ENCODE measurements at places on chromosomes 7 and 10. TPM values are rescaled to one million over a fixed set of nuclear protein-coding genes. Genes with fewer than 3 reads are reported as not detected.
A peak's percentile ranks its signal among the peaks of the same experiment; 100 is the strongest.

The FKBP6 gene
- not detected for total RNA-seq

DNA sequence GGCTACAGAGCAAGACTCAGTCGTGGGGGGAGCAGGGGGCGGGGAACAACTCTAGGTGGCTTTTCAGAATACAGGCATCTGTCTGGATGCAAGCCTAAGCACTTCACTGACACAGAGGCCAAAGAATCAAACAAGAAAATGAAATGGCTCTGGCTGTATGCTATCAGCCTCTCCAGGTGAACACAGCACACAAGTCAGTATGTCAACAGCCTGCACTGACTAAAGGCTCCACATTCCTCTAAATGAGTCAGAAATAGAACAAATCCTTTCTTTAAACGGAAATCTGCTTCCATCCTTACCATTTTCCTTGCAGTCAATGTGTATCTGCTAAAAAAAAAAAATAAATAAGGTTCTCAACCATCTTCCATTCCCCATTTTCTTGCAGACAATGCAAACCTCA, 88.3 kb downstream of the ARMH3 start:
- no peak for DNase-seq

- no peak for DNase-seq
Observed at GRCh38 chr10:124033887-124034218, 59.5 kb downstream of the CHST15 start.

DNA sequence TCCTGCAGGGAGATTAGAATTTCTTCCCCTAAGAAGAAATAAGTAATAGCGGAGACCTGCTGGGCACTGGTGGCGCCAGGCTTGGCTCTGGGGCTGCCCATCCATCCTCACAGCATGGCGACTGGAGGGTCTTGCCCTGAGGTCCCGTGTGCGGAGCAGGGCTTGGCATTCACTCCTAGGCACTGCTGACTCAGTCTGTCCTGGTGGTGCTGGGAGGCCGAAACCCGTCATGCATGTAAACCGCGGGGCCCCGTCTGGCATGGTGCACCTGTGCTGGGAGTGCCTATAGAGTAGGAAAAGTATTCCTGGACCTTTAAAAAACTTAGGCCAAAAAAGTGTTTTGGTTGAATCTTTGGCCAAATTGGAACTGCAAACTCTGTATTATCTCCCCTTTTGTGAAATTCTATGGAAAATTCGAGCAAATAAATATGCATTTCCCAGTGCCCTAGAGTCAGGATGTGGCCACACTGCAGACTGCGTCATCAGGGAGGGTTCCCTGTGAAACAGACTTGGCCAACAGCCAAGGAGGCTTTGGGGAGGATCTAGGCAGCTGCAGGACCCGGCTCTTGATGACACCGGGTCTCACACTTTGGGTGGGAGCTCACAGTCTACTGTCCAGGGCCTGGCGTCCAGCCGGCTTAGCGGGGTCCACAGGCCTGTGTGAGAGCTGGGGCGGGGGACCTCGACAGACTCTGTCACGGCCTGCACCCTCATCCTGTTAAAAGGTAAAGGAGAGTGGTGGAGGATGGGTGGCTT, 122.3 kb downstream of the VIPR2 start:
- DNase-seq, result no peak

DNA sequence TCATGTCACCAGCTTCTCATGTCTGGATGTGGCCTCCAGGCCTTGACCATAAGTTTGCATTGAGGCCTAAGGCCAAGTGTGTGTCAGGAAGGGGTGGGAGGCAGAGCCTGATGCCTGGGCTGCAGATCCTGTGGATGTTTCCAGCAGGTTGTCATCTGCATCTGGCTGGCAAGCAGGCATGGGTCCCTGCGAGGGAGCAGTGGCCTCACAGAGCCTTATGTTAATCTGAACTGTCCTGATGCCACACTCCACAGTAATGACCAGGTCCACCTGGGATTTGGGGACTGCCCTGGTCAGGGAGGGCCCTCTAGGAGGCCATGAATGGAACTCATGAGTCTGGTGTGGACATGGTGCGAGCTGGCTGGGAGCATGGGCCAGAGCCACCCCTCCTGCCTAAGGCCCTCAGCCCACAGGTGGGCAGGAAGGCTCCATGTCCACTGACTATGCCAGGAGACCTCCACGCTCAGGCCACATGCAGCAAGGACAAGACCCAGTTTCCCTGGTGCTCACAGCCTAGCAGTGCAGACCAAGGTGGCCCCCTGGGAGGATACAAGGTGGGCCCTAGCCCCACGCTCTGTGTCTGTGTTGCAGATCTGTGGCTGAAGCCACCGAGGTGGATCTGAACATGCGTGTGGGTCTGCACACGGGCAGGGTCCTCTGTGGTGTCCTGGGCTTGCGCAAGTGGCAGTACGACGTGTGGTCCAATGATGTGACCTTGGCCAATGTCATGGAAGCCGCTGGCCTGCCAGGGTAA, 83.1 kb downstream of the ADCY1 start:
- DNase-seq, result peak; percentile 8

DNA sequence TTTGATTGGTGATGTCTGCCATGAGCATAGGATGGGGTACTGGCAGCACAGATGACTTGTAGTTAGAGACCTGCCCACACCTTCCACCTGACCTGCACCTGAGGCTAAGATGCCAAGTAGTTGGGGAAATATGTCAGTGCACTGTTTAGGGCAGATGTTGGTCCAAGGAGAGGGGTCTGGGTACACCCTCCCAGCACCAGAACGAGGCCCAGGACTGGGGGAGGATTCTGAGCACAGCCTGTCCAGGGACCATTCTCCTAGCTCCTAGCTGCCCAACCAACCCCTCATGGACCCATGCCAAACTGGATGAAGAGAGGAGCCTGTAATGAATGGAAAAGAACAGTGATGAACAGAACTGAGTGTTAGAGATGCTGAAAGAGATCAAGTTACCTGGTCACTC, 28.0 kb downstream of the FRMPD2 start:
- DNase-seq, result no peak

- DNase-seq, result peak; percentile 85
Observed at GRCh38 chr7:150631084-150631826, 930 bp downstream of the GIMAP6 start.

DNA sequence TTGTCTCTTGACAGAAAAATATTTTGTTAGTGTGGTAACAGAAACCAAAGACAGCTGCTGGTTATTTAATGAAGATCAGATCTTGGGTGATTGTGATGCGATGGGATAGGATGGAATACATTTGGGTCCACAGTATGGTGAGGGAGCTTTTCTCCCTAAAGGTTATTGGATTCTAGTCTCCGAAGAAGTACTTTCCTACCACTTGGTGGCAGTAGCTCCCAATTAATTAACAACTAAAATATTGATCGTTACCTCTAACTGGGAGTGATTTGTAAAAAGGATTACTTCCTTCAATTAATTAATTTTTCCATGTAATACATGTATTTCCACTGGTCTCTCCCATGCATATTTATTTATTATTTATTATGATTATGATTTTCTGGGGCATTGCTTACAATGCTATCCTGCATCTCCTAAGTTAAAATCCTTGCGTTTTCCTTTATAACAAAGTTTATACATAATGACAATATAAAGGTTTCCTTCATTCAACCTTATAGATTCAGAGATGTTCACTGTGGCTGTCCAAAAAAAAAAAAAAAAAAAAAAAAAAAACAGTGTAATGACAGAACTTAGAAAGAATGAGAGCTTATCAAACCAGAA, 25.6 kb downstream of the TMEM196 start:
- no peak for DNase-seq

GRCh38 chr10:69360485-69361302, 56.0 kb downstream of the TACR2 start:
- DNase-seq, result peak; percentile 91

DNA sequence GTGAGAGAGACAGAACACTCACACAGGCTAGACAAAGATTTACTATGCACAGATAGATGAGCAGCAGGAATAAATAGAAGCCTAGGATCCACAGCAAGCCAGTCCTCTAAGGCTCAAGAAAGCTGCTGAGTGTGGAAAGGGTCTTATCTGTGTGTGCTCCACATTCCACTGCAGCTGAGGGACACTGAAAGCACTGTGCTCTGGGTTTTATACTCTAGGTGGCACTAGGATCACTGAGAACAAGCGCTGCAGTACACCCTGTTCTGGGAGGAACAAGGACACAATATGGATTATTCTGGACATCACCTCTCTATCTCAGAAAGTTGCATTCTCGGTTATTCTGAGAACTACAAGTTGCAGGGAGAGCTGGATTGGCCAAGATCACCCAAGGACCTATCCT, 4.9 kb upstream of the KLHL7 start:
- DNase-seq, result no peak
